T-helper 9 cell (primary cell): ENCODE measurements at places on chromosomes 11 and 22.
A peak's percentile ranks its signal among the peaks of the same experiment; 100 is the strongest.

- no peak for DNase-seq
Observed at GRCh38 chr11:20639688-20640087, 29.7 kb upstream of the NELL1 start.

DNA sequence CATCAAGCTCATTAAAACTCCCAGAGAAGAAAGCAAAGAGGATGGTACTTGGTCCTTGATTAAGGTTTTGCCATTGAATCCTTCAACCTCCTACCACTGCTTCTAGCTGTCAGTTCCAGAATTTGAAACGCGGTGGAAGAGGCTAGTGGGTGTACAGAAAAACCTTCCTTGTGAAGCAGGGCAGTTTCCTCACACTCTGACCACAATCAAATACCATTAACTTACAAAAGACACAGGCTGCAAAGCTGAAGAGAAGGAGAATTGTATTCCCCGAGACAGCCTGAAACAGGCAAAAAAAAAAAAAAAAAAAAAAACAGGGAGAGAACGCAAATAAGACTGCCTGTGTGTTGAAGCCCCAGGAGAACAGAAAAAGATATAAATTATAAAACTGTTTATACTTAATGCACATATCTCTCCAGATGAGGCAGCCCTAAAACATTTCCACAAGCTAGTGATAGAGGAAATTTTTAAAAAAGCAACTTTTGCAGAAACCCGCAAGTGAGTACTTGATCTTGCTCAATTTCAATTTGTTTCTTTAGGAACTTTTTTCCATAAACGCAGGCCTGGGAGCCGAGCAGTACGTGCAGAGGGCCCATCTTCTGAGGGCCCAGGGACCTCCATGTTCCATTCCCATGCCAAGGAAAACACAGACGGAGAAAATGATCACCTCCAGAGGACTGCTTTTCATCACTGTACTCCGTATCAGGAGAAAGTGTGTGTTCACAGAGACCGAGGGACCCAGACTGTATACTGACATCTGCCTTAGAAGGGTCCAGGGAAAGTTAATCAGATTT is 218.7 kb upstream of the BLID start:
- no peak for DNase-seq

GRCh38 chr11:78399136-78399535 is 18.5 kb downstream of the GAB2 start:
- no peak for DNase-seq

GRCh38 chr11:45300715-45301114 is 14.6 kb upstream of the SYT13 start:
- no peak for DNase-seq

- no peak for DNase-seq
Observed at GRCh38 chr22:20457506-20458240, 20.0 kb upstream of the SCARF2 start.

DNA sequence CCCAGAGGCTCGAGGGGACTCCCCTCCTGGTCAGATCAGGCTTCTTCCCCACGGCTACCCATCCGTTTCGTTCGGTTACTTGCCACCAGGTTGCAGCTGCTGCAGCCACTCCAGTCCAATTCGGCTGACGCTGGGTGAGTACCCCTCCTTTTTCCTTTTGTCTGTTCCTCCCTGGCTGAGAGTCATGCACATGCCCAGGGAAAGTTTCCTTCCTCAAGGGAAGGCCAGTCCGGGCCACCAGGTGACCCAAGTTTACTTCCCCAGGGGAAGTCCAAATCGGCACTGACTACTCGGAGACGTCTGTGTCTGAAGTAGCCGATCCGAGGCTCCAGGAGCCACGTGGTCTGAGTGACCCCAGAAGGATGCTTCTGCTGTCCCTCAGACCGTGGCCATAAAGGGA is 13.2 kb upstream of the OR56A3 start:
- DNase-seq = no peak

DNA sequence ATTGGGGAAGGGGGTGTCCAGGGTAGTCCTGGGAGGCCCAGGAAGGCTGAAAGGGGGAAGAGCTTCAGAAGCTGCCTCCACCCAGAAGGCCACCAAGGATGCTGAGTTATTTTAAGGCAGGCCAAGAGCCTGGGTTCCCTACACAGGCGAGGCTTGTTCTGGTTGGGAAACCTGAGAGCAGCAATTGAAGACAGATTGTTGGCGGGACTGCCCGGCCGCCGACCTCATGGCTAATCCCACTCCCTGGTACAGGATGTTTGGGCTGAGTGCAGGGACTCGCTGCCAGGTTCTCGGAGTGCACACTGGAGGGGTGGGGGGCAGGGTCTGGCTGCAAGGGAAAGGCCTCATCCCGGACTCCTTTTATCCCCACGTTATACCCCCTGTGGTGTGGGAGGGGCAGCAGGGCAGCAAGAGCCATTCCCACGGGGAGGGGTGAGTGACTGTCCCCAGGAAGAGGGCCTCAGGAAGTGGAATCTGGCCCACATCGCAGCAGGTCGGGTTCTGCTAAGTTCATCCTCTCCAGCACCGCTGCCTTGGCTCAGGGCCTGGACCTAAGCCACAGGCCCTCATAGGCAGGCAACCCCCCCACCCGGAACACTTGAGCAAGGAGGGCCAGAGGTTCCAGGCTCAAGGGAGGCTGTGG is 43.6 kb upstream of the PRR5 start:
- DNase-seq = no peak

GRCh38 chr22:17120711-17121232 is 388 bp downstream of the TMEM121B start:
- DNase-seq = no peak

DNA sequence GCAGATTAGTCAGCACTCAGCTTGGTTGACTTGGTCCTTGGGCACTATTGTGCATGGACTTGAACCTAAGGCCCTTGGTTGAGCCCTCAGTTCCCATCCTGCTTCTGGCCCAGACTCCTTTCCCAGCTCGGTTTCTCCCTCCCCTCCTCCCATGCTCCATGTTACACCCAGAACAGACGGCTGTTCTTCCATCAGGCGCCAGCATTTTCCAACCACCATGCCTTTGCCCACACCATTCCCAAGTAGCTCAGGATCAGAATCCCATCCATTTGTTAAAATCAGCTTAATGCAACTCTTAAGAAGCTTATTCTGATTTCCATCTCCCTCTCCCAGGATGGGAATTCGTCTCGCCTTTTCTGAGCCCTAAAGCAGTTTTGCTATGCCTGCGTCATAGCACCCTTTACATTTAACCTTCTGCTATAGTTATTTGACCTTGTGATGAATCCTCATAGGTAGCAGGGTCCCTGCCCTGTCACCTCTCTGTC is 110.7 kb downstream of the MICAL2 start:
- no peak for DNase-seq

GRCh38 chr11:36026315-36026968 is 82.6 kb downstream of the LDLRAD3 start:
- DNase-seq = no peak

- peak; percentile 60 for DNase-seq
Observed at GRCh38 chr22:43923631-43924464, at the start of gene PNPLA3. Gene PNPLA3, plus strand, starts transcription at chr22:43923805. Its CDS starts 107 bp downstream, at chr22:43923912.

DNA sequence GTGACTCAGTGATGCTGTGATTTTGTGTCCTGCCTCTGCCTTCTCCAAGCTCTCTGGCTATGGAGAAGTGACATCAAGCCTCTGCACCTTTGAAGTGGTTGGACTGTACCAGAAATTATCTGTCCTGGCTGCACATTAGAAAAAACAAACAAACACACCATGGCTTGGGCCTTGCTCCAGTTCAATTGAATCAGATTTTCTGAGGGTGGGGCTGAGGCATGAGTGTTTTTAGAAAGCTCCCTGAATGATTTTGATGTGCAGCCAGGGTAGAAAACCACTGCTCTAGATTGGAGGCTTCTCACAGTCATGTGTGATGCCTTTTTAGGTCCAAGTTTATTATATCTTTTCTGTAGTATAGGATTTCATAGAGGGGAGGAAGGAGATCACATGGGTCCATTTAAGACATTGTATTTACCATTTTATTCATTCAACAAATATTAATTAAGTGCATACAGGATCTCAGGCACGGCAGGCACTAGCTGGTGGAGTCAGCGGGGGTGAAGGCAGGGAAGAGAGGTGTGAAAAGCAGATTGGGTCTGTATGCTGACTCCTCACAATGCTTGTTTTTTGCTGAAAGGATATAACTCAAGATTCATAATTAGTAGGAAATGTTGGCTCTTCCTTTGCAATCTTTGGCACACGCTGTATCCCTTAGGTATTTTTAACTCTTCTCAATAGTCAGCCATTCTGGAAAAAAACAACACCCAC is 7.1 kb upstream of the VSTM5 start:
- DNase-seq = no peak

GRCh38 chr11:76280151-76280881 is 74.0 kb upstream of the WNT11 start:
- no peak for DNase-seq

DNA sequence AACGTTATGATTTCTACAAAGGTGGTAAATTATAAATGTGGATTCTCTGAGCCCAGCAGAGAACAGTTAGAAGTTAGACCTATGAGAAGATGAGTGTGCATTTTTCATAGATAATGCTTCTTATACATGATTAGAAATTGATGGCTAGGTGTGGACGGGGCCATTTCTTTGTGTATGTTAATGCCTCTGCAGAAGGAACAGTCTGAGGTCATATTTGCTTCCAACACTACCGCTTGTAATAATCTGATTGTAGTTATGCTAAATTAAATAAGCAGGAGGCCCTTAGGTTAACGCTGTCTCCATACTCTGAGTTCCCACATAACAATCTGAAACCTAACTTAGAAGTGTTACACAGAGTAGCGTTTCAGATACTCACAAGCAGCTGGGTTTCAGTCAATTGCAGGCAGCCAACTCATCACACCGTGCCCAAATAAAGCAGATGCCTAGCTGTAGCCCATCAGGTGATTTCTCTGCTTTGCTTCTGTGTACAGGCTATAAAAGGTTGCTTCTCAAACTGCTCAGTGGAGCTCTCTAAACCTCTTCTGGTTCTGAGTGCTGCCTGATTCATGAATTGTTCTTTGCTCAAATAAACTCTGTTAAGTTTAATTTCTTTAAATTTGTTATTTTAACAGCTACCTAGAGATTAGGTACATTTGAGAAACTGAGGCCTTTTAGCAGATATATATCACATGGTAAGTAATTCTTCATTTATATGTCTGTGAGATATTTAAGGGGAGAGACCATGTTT is 638.8 kb upstream of the CCDC90B start:
- no peak for DNase-seq

DNA sequence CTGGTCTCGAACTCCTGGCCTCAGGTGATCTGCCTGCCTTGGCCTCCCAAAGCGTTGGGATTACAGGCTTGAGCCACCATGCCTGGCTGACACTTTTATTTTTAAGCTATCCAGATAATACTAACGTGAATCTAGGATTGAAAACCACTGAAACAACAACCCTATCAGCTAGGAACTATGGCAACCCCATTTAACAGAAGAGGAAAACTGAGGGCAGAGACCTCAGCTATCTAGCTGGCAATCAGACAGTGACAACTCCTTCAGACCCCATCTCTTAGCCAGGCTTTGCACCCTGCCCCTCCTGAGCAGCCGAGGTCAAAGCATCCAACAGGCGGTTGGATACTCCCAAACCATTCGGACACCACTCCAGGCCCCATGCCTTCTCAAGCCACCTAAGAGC is 14.1 kb downstream of the ABTB2 start:
- DNase-seq = no peak

GRCh38 chr22:34427436-34427835 is 507.2 kb upstream of the LARGE1 start:
- DNase-seq = no peak

DNA sequence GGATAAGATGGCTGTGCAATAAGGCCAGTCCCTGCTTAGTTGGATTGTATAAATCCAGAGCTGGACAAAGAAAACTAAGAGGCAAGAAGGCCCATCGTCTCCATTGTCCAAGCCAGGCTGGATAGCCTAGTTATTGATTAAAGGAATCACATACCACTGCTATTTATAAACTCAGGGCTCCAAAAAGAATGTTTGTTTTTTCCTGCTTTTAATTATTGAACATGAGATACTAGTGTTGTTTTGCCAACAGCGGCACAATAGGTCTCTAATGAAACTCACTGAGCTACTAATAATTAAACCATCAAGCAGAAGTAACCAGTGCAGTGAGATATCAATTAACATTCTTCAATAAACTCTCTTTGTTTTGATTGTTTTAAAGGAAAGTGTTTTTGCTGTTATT is 259.7 kb downstream of the INSC start:
- no peak for DNase-seq

GRCh38 chr11:62994775-62995174 is 10.0 kb upstream of the SLC22A6 start:
- no peak for DNase-seq

GRCh38 chr11:69834251-69834650 is 15.0 kb upstream of the FGF3 start:
- no peak for DNase-seq

GRCh38 chr11:47791774-47792430 is 24.8 kb upstream of the FNBP4 start:
- no peak for DNase-seq

GRCh38 chr11:9528573-9529333 is 44.7 kb upstream of the WEE1 start:
- DNase-seq = no peak

DNA sequence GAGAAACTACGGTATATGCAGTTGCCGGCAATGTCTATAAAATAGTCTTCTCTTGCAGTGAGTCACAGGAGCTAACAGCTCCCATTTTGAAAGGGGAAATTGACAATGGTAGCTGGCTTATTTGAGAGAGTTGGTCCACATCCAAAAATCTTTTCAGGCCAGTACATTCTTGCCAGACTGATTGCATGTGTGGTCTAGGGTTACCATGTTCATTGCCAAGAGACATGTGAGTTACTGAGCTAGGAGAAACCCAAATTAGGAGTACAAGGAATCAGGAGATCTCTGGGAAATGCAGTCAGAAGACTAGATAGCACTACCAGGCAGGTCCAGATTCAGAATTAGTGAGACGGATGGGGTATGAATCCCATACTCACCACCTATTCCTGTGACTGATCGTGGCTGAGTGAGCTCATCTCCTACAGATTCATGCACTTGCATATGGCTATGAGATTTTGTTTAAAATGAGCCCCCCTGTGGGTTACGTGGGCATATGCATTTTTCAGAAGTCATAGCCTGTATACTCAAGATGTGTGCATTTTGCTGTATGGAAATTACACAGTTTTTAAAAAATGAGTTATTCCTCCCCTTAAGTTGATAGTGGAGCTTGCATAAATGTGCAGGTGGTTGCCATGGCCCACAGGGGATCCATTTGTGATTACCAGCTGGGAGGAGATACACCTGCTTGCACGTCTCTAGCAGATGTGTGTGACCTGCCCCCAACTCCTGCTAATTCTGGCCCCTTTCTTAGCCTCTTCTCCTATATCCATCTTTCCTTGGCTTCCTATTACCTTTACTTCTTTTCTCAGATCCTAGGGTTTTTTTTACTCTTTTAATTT is 102.7 kb downstream of the COMMD9 start:
- no peak for DNase-seq

DNA sequence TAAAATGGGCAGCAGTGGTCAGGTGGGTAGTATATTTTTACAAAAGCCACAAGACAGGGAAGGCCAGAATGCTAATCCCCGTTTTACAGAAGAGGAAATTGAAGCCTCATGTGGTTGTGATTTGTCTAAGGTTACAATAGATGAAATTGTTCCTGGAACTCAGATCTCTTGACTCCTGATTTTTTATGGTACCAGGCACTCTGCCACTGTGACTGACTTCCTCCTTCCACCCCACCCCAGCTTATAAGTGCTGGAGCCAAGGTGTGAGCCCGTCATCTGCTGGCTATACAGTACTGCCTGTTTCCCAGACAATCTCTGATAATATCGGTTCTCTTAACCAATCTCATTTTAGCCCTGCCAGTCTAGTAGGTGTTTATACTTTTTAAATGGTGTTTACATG is 1.9 kb downstream of the SLC5A1 start:
- no peak for DNase-seq
